NCI-H1105 (cell line): ENCODE measurements at places on chromosomes 16 and 17.

GRCh38 chr17:57929386-57929785, 25.8 kb downstream of the CUEDC1 start:
- no peak for DNase-seq

GRCh38 chr16:83539736-83540490, 267.9 kb upstream of the HSBP1 start:
- DNase-seq = no peak

- DNase-seq = no peak
These were observed 30.0 kb downstream of the TAOK1 start for GRCh38 chr17:29420128-29420527.

GRCh38 chr17:72658675-72659074, 433.8 kb downstream of the SLC39A11 start:
- DNase-seq = no peak
